ENCODE measurements at places on chromosomes 1 and 21. TPM values are rescaled to one million over a fixed set of nuclear protein-coding genes. Genes with fewer than 3 reads are reported as not detected.

DNA sequence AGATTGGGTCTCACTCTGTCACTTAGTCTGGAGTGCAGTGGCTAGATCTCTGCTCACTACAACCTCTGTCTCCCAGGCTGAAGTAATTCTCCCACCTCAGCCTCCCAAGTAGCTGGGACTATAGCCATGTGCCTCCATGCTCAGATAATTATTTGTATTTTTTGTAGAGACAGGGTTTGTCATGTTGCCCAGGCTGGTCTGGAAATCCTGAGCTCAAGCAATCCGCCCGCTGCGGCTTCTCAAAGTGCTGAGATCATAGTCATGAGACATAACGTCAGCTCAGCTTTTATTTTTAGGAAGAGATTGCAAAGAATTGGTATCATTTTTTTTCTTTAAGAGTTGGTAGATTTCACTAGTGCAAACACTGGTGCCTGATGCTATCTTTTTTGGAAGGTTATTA is 244.9 kb downstream of the DSCAM start:
- no peak overlapping the region for H3K27ac ChIP-seq
- H3K4me1 ChIP-seq, result no peaks in the 10 kb centered on the region
- no peak overlapping the region for H3K4me3 ChIP-seq

- DNase-seq, result no peak
- H3K27ac ChIP-seq, result no peak overlapping the region
- no peaks in the 10 kb centered on the region for H3K4me1 ChIP-seq
Observed at GRCh38 chr1:161480381-161481035, 24.7 kb upstream of the FCGR2A start.

GRCh38 chr1:36301220-36301619 is 4.9 kb upstream of the SH3D21 start:
- H3K36me3 ChIP-seq, result no peaks in the 10 kb centered on the region
- H3K27me3 ChIP-seq, result no peaks in the 10 kb centered on the region
- H3K27ac ChIP-seq, result peak overlapping the region; percentile 84
- H3K4me1 ChIP-seq, result peaks cover 10% of the 10 kb centered on the region
- no peak overlapping the region for H3K4me3 ChIP-seq

GRCh38 chr21:37564924-37565529 is 198.5 kb downstream of the DYRK1A start:
- H3K27me3 ChIP-seq, result no peaks in the 10 kb centered on the region
- H3K4me1 ChIP-seq, result peaks cover 11% of the 10 kb centered on the region
- no peak overlapping the region for H3K4me3 ChIP-seq
- H3K36me3 ChIP-seq, result no peaks in the 10 kb centered on the region
- peak; percentile 62 for DNase-seq

DNA sequence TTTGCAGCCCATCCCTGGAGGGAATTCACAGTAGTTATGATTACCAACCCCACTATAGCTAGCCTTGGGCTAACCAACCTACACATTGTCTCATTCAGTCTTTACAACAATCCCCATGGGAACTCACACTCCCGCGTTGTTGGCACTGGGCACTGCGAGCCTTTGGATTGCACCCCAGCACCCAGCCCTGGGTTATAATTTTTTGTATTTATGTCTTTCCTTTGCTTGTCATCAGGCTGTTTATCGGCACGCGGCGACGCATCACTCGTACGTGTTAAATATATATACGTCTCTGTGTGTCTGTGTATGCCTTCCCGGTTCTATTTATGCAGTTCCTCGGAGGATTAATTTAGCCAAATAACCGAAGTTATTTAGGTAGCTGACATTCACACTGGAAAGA is 47.2 kb upstream of the IGSF21 start:
- no peak for DNase-seq
- H3K36me3 ChIP-seq, result no peaks in the 10 kb centered on the region
- H3K4me1 ChIP-seq, result no peaks in the 10 kb centered on the region
- peaks cover 36% of the 10 kb centered on the region for H3K27me3 ChIP-seq
- H3K27ac ChIP-seq, result no peak overlapping the region

DNA sequence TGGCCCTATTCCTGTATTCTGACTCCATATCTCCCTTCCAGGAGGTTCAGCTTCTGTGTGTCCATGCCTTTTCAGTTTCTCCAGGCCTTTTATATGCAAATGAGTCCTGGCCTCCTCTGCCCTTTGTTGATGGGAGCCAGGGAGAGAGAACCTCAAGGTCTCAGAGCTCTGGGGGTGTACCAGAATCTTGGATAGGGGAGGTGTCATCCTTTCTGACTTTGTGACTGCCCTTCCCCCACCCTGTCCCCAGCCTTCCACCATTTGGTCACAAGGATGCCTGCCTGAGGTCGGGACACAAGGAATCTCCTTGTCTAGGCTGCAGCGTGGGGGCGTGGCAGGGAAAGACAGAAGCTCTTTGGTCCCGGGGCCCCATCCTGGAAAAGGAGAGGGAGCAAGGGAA is 18.6 kb downstream of the LURAP1 start:
- no peaks in the 10 kb centered on the region for H3K4me1 ChIP-seq
- no peaks in the 10 kb centered on the region for H3K36me3 ChIP-seq
- no peaks in the 10 kb centered on the region for H3K27me3 ChIP-seq
- DNase-seq, result peak; percentile 49
- no peak overlapping the region for H3K27ac ChIP-seq
- no peak overlapping the region for H3K4me3 ChIP-seq

DNA sequence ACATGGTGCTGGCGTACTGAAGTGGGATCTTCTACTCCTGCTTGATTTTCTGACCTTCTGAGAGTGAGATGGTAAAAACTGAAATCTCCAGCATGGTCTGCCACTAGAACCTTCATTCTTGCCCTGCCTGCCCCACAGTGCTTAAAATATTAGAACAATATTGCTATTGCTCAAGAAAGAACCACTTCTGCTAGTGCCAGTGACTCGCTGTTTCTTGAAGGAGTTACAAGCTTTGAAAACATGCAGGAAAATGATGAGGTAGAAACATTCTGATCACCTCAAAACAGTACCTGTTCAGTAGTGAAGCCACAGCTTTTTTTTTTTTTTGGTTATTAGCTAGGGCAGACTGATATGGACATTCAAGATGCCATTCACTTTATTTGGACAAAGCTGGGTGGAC is 95.3 kb downstream of the BACH1 start:
- H3K27me3 ChIP-seq, result no peaks in the 10 kb centered on the region
- no peak overlapping the region for H3K27ac ChIP-seq
- no peaks in the 10 kb centered on the region for H3K4me1 ChIP-seq
- no peak for DNase-seq
- H3K36me3 ChIP-seq, result no peaks in the 10 kb centered on the region

GRCh38 chr1:236576004-236576403 is 28.3 kb downstream of the HEATR1 start:
- H3K4me1 ChIP-seq, result no peaks in the 10 kb centered on the region
- H3K4me3 ChIP-seq, result no peak overlapping the region
- no peak overlapping the region for H3K27ac ChIP-seq

- no peaks in the 10 kb centered on the region for H3K27me3 ChIP-seq
- no peaks in the 10 kb centered on the region for H3K36me3 ChIP-seq
- DNase-seq, result no peak
- peak overlapping the region; percentile 47 for H3K27ac ChIP-seq
Observed at GRCh38 chr1:1832820-1833219, 54.5 kb upstream of the NADK start.

DNA sequence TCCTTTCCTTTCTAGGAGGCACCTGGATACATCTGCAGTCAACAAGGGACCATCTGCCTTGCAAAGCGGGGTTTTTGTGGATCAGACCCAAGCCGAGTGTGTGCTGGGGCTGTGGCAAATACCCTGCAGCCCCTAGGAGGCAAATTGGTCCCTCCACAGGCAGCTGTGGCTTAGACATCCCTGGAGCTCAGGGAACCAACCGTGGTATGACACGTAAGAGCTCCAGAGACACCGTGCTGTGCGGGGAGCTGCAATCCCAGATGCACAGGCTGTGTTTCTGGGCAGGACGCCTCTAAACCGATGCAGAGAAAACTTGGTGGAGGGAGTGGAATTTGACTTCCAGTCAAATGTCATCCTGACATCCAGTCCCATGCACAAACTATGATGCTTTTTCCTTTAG is 141.5 kb downstream of the KAZN start:
- peaks cover 11% of the 10 kb centered on the region for H3K4me1 ChIP-seq
- no peak overlapping the region for H3K27ac ChIP-seq
- no peaks in the 10 kb centered on the region for H3K36me3 ChIP-seq
- H3K4me3 ChIP-seq, result no peak overlapping the region
- no peak for DNase-seq

DNA sequence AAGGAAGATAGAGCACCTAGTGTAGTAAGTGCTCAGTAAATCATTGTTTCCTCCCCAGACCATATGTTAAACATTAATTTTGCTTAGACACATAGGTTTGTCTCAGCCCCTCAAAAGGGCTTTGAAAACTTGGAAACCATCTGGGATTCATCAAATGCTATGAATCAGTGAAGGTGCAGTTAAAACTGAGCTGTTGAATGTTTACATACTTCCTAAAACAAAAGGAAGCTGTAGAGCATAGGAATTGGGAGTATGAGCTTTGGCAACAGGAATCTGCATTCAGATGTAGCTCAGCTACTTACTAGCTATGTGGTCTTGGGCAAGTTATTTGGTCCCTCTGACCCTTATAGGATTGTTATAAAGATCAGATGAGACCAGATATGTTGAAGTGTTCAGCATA is 18.7 kb upstream of the PODN start:
- H3K27me3 ChIP-seq, result no peaks in the 10 kb centered on the region
- no peak overlapping the region for H3K27ac ChIP-seq
- peaks cover 4% of the 10 kb centered on the region for H3K4me1 ChIP-seq
- H3K36me3 ChIP-seq, result no peaks in the 10 kb centered on the region
- no peak overlapping the region for H3K4me3 ChIP-seq

DNA sequence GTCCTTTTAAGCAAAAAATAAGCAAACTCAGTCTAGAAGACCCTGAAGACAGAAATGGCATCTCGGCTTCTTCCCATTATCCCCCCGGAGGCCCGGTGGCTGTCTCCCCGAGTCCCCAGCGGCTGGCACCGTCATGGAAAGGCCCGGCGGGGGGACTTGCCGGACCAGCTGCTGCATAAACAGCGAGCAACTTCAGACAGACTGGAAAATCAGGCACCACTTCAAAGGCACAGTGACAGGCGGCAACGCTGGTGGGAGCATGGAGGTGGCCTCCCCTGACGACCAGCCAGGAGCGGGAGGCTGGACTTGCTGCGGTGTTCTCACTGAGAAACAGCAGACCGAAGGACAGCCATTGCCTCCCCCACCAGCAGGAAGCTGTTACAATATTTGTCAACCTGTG is 18.4 kb upstream of the C1QA start:
- no peak overlapping the region for H3K27ac ChIP-seq
- no peaks in the 10 kb centered on the region for H3K4me1 ChIP-seq
- H3K4me3 ChIP-seq, result no peak overlapping the region
- DNase-seq, result no peak
- peaks cover 31% of the 10 kb centered on the region for H3K27me3 ChIP-seq

- no peaks in the 10 kb centered on the region for H3K36me3 ChIP-seq
- DNase-seq, result no peak
- no peak overlapping the region for H3K27ac ChIP-seq
- H3K27me3 ChIP-seq, result no peaks in the 10 kb centered on the region
- H3K4me1 ChIP-seq, result no peaks in the 10 kb centered on the region
Observed at GRCh38 chr1:244545511-244545910, 84.4 kb downstream of the CATSPERE start.

- peak overlapping the region; percentile 32 for H3K4me3 ChIP-seq
- H3K4me1 ChIP-seq, result peaks cover 10% of the 10 kb centered on the region
- no peaks in the 10 kb centered on the region for H3K36me3 ChIP-seq
Observed at GRCh38 chr1:156740237-156740740, 599 bp downstream of the MRPL24 start.

DNA sequence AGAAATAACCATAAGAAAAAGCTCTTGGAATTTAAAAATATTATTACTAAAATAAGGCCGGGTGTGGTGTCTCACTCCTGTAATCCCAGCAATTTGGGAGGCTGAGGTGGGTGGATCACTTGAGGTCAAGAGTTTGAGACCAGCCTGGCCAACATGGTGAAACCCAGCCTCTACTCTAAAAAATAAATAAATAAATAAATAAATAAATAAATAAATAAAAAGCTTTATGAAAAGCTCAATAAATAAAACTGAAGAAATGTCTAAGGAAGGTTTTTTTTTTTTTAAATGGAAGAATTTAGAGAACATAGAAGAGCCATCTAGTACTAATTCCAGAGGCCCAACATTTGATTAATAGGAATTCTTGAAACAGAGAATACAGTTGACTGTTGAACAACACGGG is 249.1 kb upstream of the PROX1 start:
- H3K4me3 ChIP-seq, result no peak overlapping the region
- no peak overlapping the region for H3K27ac ChIP-seq
- H3K27me3 ChIP-seq, result no peaks in the 10 kb centered on the region

DNA sequence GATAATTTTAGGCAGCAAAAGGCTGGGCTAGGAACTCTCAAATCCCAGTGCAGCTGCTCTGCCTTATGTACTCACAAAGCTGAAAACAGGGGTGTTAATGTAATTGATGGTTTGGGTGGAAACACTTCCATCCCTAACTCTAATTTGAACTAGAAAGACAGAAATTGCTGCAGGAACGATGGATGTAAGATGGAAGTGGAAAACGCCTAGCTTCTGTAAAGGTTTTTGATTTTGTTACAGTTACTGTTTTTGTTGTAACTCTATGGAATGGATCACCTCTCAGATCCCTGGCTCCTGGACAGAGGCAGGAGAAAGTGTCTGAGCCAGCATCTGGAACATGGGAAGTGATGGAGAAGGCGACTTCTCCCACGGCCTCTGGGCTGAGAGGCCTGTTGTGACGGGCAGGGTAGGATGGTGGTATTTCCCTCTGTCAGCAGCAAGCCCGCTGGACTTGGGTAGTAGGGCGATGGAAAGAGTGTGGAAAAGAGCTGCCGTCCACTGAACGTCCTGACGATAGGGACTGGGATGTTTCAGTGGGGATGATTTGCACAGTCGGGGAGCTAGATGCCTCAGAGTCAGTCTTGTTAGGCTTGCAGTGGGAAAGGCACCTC is 1.6 kb downstream of the TRAF5 start:
- H3K4me3 ChIP-seq, result no peak overlapping the region
- no peaks in the 10 kb centered on the region for H3K36me3 ChIP-seq
- no peak overlapping the region for H3K27ac ChIP-seq

DNA sequence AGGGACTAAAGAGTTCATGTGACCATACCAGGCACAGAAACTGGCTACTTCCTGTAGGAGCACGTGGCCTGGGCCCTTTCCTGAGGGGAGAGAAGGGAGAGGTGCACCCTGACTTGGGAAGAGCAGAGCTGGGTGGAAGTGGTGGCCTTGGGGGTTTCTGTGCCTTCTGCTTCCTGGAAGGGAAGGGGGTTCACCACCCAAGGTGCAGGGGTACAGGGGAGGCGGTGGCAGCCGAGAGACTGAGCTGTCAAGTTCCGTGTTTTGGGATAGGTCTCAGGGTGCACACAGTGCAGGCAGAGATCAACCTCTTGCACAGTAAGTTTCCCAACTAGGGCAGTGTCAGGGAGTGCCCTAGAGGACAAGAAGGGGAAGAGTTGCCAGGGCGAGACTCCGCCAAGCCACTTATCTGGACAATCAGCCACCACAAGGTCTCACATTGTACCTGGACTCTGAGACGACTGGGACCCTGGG is 10.1 kb downstream of the HECTD3 start:
- no peak overlapping the region for H3K27ac ChIP-seq
- no peaks in the 10 kb centered on the region for H3K36me3 ChIP-seq
- H3K27me3 ChIP-seq, result no peaks in the 10 kb centered on the region
- no peak for DNase-seq
- peaks cover 5% of the 10 kb centered on the region for H3K4me1 ChIP-seq

- no peak overlapping the region for H3K27ac ChIP-seq
- no peak for DNase-seq
- H3K4me3 ChIP-seq, result no peak overlapping the region
- H3K27me3 ChIP-seq, result no peaks in the 10 kb centered on the region
- peaks cover 2% of the 10 kb centered on the region for H3K4me1 ChIP-seq
Observed at GRCh38 chr1:148161053-148161901, 9.2 kb upstream of the NBPF11 start.

PERM1 gene
- total RNA-seq, result not detected

UBASH3A gene
- total RNA-seq, result not detected

IL19 gene
- 0.28 TPM for total RNA-seq

CYP4X1 gene
- total RNA-seq, result 1.7 TPM

CYP2J2 gene
- total RNA-seq, result 9.4 TPM

ELF3 gene
- 367 TPM for total RNA-seq

RIPK4 gene
- 32.8 TPM for total RNA-seq

Measured in hepatocyte (in vitro differentiated cells).